ENCODE measurements at places on chromosomes 3 and 15.

DNA sequence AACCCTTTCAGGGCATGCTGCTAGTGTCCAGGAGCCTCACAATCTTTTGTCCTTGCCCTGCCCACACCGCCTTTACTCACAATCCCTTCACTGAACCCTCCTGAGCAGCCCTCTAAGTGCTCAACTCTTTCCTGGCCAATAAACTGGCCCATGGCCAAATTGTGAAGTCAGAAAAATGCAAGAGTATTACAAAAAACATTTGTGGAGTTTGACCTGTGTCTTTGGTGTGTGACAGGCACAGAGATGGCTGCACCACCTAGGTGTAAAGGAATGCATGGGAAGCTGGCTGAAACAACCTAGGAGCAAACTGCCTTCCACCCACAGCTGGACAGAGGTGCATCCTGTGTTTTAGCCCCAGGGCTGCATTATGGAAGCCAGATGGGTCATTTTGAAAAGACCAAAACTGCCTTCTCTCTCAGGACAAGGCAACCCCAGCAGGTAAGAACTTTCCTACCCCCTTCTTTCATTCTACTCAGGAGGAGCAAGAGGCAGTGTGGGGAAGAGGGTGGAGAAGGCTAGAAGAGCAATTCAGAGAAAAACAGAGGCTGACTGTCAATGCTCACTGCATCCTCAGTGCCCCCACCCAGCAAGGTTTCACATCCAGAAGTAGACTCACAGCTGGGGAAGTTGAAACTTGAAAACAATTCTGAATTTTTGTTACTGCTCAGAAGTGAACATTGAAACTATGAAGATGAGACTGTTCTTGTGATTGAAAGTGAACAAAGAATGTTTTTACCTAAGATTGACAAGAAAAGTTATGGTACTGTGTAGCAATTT lies 78.6 kb downstream of the TRIM42 start:
- no peak for DNase-seq

DNA sequence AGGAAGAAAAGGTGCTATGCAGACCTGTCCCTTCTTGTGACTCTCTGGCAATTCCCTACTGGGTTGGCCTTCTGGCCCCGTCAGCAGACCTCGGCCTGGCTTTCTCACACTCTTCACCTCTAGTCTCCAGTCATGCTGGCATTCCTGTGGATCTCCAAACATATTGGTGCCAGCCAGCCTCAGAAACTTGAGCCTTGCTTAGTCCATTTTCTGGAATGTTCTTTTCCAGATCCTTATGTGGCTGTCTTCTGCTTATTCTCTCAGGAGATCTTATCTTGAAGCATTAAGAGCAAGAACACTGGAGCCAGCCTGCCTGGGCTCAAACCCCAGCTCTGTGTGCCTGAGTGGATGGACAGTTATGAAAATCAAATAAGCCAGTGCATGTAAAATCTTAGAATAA lies 88.2 kb upstream of the NTRK3 start:
- no peak for DNase-seq

DNA sequence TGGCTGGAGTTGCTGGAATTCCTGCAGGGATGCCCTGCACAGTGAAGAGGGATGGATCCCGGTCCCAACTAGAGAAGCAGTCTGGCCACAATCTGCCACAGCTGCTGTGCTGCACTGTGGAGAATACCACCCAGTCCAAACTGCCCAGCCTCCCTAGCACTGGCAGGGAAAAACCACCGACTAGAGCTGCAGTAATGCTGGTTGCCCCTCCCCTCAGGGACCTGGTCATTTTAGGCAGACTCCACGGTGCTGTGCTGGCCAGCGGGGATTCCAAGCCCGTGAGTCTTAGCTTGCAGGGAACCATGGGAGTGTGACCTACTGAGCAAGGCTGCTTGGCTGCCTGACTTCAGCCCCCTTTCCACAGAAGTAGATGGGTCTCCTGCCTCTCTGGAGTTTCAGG lies 478.0 kb upstream of the ATP11B start:
- DNase-seq, result no peak

GRCh38 chr15:37582852-37583251 lies 351.6 kb upstream of the TMCO5A start:
- DNase-seq, result no peak

DNA sequence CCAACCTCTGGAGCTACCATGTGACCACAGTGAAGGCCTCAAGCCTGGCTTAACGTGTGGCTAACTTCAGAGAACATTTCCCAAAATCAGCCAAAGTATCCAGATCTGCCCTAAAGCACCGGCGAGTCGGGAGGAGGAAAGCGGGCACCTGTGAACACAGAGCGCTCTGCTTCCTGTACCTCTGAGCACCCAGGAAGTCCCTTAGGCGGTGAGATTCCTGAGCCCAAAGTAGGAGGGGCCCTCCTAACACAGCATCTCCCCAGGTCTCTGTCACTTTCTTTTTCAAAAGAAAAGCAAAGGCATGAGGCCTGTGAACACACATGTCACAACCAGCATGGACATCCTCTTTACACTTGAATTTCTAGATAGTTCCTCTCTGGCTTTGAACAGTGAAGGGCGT lies 944 bp upstream of the EIF4E3 start:
- DNase-seq, result no peak

DNA sequence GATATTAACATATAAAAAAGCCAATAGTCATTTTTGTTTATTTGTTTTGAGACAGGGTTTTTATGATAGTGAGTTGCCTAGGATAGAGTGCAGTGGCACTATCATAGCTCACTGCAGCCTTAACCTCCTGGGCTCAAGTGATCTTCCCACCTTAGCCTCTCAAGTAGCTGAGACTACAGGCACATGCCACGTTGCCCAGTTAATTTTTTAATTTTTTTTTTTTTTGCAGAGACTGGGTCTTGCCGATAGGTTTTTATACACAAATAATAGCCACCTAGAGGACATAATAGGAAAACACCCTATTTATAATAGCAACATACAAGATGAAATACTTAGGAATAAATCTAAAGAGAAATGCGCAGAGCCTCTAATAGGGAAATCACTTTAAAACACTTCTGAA lies 13.3 kb downstream of the EIF3J start:
- DNase-seq, result no peak

- DNase-seq, result no peak
These were observed 69.8 kb upstream of the PPP2R3A start for GRCh38 chr3:135895734-135896121.

DNA sequence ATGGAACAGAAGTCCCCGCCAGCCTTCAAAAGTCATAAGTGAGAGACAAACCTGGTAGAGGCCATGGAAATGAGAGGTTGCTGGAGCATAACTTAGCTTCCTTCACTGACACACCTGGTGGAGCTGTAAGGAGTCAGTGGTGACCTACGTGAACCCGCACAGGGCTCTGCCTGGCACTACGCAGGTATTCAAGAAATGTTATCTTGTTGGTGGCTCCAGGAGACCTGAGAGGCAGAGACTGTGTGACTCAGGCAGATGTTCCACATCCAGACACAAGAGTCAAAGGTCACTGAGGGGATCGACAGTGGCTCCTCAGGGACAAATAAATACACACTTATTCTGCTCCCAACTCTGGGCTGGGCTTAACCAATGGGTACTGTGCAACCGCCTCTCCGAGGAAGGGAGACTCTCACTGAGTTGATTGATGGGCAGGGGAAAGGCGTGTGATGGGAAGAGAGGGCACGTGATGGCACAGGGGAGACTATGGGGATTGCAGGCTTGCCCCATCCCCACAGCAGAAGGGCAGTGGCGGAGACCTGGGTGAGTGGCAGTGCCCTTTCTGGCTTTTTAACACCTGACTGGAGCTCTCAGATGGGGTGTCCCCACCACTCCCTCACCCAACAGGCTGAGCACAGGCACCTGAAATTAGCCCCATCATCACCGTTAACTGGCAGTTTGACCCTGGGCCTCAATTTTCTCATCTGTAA lies 111.7 kb upstream of the SMAD3 start:
- DNase-seq, result no peak

DNA sequence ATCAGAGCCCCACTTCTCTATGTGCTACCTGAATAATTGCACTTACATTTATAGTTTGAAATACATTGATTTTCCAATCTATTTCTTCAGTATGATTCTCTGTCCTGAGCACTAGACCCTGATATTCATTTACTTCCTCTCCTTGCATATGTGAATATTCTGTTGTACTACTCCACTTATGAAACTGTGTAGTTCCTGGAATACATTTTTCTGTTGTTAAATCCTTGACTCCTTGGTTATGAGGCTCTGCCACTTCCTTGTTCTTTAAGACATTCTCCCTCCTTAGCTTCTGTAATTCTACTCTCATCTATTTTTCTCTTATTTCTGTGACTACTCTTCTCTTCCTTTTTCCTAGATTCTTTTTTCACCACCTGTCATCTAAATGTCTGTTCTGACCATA lies 12.9 kb upstream of the MGA start:
- no peak for DNase-seq

- DNase-seq, result no peak
These were observed 48.7 kb downstream of the PRKAR2A start for GRCh38 chr3:48798998-48799397.

DNA sequence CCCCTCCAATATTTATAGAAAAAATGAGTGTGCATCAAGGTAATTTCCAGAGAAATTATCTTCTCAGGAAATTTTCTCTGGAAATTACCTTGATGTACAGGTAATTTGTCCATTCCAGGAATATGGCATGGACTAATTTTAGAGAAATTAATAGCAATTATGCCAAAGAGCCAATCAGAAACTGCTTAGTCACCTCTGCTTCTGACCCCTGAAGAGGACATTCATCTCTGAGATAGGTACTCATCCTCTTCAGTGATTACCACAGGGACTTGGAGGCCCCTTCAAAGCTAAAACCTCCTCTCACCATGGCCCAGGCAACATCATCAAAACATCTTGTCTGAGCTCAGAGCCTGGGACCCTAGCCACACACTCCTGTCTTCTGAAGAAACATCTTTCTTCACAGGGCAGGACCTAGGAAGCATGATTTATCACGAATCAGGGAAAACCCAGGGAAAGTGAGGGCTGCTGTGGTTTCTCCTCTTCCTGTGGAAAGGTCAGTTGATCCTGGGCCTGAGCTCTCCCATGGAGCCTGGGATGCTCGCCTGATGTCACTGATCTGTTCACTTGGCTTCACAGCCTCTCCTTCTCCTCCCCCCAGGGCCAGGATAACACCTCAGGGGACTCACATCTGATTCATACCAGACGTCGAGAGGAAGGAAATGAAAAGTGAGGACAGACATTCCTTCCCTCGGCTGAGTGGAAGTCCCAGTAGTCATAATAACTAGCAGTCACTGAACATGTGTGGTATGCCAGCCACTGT lies 210.5 kb downstream of the DTWD1 start:
- no peak for DNase-seq

GRCh38 chr3:103662591-103662990 lies 1227.8 kb downstream of the ZPLD1 start:
- no peak for DNase-seq

DNA sequence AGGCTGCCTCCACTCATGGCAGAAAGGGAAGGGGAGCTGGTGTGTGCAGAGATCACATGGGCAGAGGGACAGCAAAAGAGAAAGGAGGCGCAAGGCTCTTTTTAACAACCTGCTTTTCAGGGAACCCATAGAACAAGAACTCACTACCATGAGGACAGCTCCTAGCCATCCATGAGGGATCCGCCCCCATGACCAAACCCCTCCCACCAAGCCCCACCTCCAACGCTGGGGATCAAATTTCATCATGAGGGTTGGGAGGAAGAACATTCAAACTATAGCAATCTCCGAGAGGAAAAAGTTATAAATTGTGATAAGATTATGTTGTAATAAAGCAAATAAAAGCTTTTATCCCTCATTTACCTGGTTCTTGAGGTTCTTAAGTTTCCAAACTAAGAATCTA lies 84.7 kb upstream of the LMCD1 start:
- no peak for DNase-seq

GRCh38 chr3:183044547-183045229 lies 54.6 kb downstream of the MCCC1 start:
- no peak for DNase-seq

GRCh38 chr3:140505876-140506275 lies 172.0 kb upstream of the TRIM42 start:
- no peak for DNase-seq

DNA sequence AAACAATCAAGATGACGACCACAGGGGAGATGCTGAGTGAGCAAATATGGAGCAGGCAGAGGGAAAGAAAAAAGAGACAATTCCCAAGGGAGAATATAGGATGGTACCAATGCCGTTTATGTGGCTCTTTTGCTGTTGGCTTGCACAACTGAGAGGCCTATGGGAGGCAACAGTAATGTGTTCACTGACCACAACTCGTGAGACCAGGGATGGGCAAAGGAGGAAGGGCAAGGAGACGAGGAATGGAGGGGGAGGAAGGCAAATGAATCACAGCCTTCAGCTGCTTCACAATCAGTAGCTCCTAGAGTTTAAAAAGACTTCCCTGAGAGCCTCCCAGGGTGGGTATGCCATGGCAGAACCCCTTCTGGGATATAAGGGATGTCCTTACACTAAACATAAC lies 131.5 kb downstream of the SLC9A9 start:
- DNase-seq, result no peak

DNA sequence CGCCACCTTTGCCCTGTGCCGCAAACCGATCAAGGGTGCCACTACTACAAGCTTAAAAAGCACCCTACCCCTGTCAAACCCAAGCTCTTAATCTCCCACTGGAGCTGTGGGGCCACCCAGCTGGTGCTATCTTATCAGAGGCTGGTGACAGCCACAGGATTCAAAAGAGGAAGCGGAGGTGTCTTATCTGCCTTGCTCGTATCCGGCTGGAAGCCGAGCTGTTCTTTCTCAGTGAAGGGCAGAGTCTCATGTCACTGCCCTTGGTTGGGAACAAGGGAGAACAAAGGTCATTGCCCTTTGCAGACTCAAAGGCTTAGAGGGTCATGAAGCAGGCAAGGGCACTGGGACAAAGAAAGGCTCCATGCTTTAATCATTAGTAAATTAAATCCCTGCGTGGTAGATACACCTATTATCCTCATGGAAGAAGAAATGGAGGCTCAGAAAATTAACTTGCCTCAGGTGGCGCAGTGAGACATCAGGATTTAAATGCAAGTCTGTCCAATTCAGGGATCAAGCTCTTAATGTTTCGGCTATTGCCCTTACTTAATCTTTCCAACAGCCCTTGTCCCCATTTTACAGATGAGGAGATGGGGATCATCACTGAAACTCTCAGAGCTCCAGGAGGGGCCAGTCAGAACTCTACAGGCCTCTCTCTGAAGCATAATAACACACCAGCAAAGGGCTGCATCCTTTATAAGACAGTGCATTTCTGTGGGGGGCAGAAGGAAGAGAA lies 360.0 kb upstream of the PROK2 start:
- DNase-seq, result no peak

GRCh38 chr15:88900982-88901418 lies 5.7 kb upstream of the HAPLN3 start:
- DNase-seq, result no peak

GRCh38 chr3:66405701-66406091 lies 95.1 kb downstream of the LRIG1 start:
- DNase-seq, result no peak

- DNase-seq, result no peak
These were observed 1.4 kb downstream of the LOXL1 start for GRCh38 chr15:73927476-73928240.

- DNase-seq, result no peak
These were observed 78.9 kb upstream of the THRB start for GRCh38 chr3:24573576-24573975.
